ENCODE measurements at places on chromosomes 5 and 9.

- DNase-seq, result no peak
Measured at GRCh38 chr5:62413711-62414110, 1.1 kb downstream of the IPO11 start.

GRCh38 chr9:122695696-122696095 is 20.8 kb downstream of the OR1L3 start:
- no peak for DNase-seq

- DNase-seq, result peak; percentile 14
Measured at GRCh38 chr5:93607367-93608258, 24.6 kb downstream of the NR2F1 start.

DNA sequence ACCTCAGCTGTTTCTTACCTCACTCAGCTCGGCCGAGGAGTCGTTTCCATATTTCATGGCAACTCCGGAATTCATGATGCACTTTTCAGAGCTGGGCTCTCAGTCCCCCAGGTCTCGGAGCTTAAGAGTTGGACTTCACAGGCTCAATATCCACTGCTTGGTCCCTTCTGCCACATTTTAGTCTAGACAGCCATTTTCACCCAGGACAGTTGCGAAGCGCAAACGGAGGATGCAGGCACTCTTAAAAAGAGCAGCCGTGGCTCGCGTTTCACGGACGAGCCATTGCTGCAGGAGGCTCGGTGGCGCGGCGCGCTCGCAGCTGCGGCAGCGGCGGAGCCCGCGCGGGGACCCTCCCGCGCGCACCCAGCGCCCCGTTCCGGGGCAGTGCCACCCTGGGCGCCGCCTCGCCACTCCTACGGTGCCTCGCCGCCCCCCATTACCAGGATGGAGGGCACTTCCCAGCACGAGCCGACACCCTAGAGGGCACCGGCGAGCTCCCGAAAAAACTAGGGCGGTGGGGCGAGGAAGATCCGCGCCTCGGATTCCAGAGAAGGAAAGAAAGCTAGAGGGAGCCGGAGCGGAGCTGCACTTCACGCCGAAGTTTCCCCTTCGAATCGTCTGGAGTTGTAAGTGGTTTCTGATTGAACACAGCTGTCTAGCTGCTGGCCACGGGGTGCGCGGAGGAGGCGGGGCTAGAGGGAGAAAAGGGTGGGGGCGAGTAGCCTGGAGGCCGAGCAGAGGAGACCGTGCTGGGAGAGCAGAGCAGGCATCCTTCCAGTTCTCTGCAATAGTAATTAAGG is 140.3 kb downstream of the TSSK1B start:
- no peak for DNase-seq

DNA sequence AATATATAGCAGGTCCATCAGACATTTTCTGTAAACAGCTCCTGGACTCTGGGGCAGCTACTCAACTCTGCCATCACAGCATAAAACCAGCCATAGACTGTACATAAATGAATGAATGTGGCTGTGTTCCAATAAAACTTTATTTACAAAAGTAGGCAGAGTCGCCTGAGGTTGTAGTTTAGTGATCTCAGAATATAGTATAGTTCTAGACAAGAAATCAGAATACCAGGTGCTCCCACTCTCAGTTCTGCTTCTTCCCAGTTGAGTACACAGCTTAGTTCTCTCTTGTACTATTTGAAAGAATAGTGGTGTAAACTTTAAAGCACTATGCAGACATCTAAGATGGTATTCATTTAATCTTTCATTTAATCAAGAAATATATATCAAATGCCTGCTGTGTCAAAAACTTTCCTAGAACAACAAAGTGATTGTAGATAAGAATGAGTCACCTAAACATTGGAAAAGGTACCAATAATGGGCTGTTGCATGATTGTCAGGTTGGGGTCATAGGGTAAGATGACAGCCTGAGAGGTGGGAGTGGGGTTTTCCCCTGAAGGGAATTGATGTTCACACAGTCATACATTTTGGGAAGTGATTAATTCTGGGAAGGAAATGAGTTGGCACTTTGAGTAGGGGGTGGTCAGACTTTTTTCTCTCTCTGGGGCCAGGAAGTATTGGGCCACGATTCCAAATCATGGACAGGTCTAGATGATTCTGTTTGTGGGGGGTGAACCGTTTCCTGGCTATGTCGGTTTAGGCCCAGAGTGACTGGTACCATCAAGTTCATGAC is 37.0 kb downstream of the TNFSF8 start:
- no peak for DNase-seq

DNA sequence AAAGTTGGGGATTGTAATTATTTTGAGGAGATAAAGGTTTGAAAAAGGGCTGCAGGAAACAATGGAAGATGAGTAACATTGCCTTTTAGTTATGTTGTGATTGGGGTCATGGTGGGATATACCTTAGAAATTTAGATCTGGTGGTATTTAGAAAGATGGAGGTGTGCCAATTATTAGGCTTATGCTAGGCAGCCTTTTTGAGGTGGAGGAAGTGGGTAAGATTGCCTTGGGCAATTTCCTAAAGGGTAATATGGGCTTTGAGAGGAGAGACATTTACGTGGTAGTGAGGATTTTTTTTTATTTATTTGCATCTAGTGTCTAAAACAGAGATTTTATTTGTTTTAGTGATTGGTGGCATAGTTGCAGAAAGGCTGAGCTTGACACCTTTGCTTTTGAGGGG is 10.5 kb downstream of the HSPA4 start:
- no peak for DNase-seq

Data from NCI-H510A treated with DMSO at 0.1 percent for 48 hours (cell line).